ENCODE measurements at places on chromosomes 7 and 10. TPM values are rescaled to one million over a fixed set of nuclear protein-coding genes. Genes with fewer than 3 reads are reported as not detected.

DNA sequence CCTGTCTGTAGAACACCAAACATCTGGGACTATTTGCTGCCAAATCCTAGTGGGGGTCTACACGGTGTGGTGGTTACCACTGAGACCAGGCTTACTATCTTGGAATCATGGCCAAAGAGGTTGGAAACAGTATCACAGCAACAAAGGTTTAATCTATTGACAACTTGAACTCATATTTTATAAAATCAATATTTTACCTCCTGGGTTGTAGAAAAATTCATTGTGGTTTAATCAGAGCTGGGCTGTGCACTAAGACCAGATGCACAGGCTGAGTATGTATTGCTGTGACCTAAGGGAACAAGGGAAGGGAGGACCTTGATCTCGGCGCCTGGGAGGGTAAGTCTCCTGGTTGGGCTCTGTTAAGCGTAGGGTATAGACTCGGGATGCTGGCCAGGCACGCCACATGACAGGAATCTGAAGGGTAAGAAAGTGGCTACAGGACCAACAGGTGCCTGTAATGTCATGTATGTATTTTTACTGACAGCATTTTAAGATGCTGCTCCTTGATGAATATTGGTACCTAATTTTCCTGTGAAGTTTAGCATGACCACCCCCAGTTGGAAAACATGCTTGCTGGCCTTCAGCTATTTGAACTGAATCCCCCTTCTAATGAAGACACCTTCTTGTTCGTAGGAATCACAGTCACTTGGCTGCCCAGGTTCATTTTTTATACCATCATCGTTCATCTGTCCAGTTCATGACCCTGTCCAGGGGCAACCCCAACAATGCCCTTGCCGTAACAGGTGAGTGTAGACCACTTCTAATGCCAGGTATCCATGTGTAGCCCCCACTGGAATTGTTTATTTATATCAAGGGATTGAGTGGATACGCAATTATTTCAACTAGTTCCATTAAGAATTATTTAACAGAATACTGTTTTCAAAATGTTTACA, 79.5 kb downstream of the EZH2 start:
- no peak for DNase-seq

The HGF gene
- total RNA-seq, result not detected

GRCh38 chr10:48475943-48476278, 129.0 kb downstream of the ARHGAP22 start:
- no peak for DNase-seq

DNA sequence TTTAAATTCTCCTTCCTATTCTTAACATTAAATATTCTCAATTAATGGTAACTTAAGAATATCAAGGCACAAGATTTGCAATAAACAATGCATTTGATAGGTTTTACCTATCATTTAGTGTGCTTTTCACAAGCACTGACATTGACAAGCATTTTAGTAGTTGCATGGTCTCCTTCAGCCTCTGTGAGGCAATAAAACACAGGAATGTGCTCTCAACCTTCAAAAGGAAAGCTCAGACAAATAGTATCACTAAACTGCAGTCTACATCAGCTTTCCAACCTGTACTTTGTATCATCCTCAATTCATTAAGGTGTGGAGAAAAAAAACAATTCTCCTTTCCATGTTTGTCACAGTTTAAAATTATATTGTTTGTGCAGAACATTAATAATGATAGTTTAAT, 51.1 kb upstream of the TSPAN13 start:
- DNase-seq, result no peak

The ARHGAP22 gene
- total RNA-seq, result 68.7 TPM

The MUC12 gene
- total RNA-seq, result not detected

The CAMK1D gene
- 3.9 TPM for total RNA-seq

The CPA1 gene
- not detected for total RNA-seq

GRCh38 chr7:107860279-107860961, 30.6 kb upstream of the DLD start:
- no peak for DNase-seq

GRCh38 chr10:118584181-118584954, 11.1 kb downstream of the PRLHR start:
- DNase-seq, result peak; percentile 76

The HECW1 gene
- 2.5 TPM for total RNA-seq

DNA sequence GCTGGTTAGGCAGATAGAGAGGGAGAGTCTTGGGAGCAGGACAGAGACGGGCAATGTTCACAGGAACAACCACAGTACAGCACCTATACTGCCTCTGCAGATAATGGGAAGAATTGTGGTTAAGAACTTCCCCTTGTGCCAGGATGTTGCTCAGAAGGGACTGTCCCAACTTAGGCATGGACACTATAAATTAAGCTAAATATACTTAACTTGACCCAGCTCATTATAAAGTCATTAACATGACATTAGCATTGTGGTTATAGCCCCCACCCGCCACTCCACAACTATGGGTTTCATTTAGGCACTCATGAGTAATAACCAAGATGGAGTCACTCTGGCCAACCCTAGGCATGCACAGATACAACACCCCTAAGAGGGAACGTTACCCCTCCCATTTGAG, 310.9 kb upstream of the NRG3 start:
- no peak for DNase-seq

DNA sequence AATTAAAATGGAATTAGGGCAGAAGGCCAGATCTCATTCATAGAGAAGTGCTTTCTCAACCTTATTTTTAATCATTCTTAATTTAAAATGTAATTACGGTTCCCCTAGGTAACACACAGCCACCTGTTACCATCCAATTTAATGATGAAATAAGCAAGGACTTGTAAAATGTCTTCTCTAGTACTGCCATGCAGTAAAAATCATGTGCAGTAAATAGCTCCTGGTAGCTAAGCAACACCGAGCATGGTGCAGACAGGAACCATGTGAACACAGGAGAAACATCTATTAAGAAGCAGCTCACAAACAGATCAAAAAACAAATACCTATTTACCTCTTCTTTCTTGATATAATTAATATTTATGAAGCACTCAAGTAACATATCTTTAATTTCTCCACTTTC, 15.1 kb downstream of the NCAPG2 start:
- no peak for DNase-seq

The UNC5B gene
- 1.7 TPM for total RNA-seq

GRCh38 chr7:154672659-154673415, 330.1 kb downstream of the PAXIP1 start:
- DNase-seq, result peak; percentile 51

DNA sequence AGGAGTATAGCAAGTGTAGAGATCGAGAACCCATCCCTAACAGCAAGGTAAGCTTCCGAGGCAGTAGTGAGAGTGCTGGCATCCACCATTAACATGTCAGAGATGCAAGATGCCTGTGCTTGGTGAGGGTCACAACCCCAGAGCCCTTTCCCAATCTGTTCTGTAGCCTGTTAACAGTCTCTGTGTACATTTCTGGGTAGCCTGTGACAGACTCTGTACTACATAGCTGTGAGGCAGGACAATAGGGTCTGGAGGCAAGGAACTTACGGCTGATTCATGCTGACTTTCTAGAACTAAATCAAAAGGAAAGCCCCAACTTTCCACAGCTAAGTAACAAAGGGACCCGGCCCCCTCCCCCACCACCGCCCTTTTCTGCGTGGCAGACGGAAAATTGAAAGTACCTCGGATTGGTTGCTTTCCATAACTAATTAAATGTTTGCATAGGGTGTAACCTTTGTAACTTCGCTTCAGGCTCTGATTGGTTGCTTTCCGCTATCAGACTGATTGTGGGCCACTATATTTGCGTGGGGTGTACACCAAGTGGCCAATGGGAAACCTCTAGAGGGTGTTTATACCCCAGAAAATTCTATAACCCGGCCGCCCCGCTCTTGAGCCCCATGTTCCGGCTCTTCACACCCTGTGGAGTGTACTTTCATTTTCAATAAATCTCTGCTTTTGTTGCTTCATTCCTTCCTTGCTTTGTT, 1.4 kb upstream of the TMEM168 start:
- no peak for DNase-seq

The MINDY4 gene
- total RNA-seq, result 2.5 TPM

DNA sequence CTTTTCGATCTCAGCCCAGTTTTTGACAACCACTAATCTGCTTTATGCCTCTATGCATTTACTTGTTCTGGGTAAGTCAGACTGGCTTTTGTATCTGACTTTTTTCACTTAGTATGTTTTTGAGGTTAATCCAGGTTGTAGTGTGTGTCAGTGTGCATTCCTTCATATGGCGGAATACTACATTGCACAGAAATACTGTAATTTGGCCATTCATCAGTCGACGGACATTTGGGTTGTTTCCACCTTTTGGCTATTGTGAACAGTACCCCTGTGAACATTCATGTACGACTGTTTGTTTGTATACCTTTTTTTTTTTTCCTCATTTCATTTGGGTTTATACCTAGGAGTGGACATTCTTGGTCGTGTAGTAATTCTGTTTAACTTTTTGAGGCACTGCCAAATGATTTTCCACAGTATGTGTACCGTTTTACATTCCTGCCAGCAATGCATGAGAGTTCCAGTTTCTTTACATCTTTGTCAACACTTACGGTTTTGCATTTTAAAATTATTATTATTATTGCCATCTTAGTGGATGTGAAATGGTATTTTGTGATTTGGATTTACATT, 57.4 kb downstream of the MKLN1 start:
- DNase-seq, result no peak

DNA sequence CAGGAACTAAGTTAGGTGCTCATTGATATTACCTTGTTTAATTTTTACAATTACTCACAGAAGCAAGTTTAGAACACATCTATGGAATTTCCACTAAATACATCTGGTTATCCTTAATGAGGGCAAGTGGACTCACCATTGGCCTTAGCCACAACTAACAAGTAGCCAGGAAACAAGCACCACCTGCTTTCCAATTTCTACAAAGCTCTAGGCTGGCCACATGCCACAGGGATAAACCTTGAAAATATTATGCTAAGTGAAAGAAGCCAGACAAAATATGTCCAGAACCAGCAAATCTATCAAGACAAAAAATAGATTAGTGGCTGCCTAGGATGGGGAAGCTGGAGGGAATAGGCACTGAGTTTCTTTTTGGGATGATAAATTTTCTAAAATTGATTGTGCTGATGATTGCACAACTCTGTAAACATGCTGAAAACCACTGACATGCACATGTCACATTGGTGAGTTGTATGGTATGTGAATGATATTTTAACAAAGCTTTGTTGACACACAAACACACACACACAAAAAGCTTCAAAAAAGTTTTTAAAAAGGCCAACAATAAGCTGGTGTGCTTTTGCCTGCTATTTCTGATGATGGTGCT, 179.4 kb downstream of the CPEB3 start:
- no peak for DNase-seq

The NAPEPLD gene
- total RNA-seq, result 3.6 TPM

The TMEM184A gene
- total RNA-seq, result 1.5 TPM

The SFTPA1 gene
- total RNA-seq, result not detected

The ASNS gene
- 62.6 TPM for total RNA-seq

- no peak for DNase-seq
Observed at GRCh38 chr10:133567119-133567518, 1.7 kb upstream of the SYCE1 start.

GRCh38 chr7:146862415-146862814, 745.8 kb downstream of the CNTNAP2 start:
- no peak for DNase-seq

- peak; percentile 23 for DNase-seq
Observed at GRCh38 chr7:80392229-80393169, 119.4 kb downstream of the GNAT3 start.

GRCh38 chr10:44937196-44938005, 22.2 kb upstream of the RASSF4 start:
- DNase-seq, result no peak

The PRSS37 gene
- total RNA-seq, result not detected

The ZNF22 gene
- 16.3 TPM for total RNA-seq

The SCIN gene
- 0.03 TPM for total RNA-seq

The IQUB gene
- not detected for total RNA-seq

DNA sequence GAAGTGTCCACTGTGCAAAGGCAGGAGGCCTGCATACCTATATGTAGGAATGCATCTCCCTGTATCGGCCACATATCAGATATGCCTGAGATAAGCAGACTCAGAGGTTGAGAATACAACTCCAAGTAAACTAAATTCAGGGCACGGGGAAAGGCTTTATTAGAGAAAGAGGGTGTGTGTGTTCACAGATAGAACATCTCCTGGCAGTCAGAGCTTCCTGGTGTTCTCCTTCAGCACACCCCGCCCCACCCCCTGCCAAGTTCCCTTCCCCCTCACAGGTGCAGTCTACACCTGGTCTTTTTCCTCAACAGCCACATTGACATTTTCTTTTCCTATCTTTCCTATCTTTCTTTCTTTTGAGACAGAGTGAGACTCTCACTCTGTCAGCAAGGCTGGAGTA, 17.1 kb downstream of the GBX1 start:
- no peak for DNase-seq

GRCh38 chr7:113314594-113314993, 196.2 kb upstream of the SMIM30 start:
- DNase-seq, result no peak

DNA sequence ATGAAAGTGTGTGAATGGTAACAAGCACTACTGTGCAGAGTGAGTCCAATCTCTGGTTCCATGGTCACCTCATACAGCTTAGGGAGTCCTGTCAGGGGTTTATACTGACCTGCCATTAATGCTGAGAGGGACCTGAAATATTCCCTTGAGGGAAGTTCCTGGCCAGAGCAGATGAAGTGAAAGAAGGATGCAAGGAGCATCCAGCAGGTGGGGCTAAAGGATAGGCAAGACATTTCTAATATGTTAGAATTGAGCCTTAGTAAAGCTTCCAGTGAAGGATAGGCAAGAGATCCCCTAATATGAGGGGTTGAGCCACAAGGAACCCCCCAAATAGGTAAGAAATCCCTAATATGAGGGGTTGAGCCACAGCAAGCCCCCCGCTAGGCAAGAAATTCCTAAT, 25.5 kb upstream of the FAM221A start:
- peak; percentile 43 for DNase-seq

The HOXA9 gene
- 45.8 TPM for total RNA-seq

DNA sequence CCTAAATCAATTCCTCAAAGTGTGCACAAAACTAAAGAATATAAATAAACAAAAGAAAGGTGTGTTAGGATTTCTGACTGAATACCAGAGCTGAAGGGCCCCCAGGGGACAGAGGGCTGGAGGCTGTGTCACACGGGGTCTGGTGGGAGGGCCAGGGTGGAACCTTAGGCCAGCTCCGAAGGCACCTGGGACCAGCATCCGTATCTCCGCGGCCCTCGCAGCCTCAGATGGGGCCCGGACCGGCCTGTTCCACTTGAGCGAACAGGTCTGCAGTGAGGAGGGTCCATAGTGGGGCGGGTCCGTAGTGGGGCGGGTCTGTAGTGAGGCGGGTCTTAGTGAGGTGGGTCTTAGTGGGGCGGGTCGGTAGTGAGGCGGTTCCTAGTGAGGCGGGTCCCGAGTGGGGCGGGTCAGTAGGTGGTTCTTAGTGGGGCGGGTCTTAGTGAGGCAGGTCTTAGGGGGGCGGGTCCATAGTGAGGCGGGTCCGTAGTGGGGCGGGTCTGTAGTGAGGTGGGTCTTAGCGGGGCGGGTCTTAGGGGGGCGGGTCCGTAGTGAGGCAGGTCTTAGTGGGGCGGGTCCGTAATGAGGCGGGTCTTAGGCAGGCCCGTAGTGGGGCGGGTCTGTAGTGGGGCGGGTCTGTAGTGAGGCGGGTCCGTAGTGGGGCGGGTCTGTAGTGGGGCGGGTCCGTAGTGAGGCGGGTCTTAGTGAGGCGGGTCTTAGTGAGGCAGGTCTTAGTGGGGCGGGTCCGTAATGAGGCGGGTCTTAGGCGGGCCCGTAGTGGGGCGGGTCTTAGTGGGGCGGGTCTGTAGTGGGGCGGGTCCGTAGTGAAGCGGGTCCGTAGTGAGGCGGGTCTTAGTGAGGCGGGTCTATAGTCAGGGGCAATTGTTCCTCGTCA, 15.1 kb downstream of the GPR146 start:
- no peak for DNase-seq

GRCh38 chr10:114048472-114048871, 4.8 kb downstream of the ADRB1 start:
- DNase-seq, result no peak
